ENCODE measurements at places on chromosomes 6 and 20.

- no peak for ATAC-seq
Measured at GRCh38 chr20:48926821-48927220, 5.3 kb downstream of the ARFGEF2 start.

DNA sequence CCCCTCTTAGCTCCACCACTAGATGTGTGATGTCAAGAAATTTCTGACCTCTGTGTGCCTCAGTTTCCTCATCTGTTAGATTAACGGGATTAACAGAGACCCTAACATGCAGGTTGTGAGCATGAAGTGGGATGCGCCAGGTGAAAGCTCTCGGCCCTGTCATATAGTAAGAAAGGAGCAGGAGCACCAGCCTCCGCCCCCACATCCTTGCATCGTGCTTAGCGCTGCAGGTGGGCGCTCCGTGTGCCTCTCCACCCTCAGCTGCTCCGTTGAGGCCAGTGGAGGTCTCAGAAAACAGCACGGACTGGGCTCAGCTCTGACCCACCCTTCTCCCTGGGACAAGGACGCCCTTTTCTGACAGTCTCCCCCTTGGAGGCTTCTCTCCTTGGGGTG is 63.4 kb downstream of the TCP11 start:
- ATAC-seq = no peak

DNA sequence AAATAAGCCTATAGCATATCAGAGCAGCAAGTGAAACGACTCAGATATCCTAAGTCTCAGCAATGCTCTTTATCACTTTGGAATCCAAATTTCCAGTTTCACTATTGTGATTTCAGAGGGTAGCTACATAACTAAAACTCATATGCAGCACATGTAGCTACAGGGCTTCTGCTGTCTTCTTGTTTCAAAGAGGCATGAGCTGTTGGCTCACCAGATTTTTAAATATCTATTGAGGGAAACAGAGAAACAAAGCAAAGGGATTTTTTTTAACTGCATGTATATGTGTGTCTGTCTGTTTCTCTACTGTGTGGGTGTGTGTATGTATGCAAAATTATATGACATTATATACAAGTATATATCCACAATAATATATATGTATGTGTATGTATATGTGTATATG is 258.4 kb downstream of the HDGFL1 start:
- ATAC-seq = no peak

- ATAC-seq = no peak
Measured at GRCh38 chr6:106980926-106981325, 6.4 kb upstream of the CD24 start.

- no peak for ATAC-seq
Measured at GRCh38 chr6:112909781-112910180, 562.7 kb downstream of the RFPL4B start.

DNA sequence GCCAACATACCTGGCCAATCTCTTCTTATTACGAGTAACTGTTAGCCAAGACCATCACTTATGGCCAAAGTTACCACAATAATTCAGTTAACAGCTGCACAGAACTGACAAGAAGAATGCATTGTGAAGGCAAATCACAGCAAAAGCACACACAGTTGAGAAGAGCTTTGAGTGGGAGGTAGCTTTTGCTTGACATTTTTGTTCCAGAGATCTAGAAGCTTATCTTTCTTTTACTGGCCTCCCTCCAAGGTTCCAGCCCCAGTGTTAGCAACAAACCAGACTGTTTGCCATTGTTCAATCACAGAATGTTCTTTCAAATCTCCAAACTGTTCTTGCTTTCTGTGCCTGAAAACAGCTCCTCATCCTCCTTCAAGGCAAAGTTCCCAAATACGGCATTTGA is 35.9 kb upstream of the IRAK1BP1 start:
- no peak for ATAC-seq

- ATAC-seq = no peak
Measured at GRCh38 chr6:9581155-9581554, 833.7 kb downstream of the TFAP2A start.

- no peak for ATAC-seq
Measured at GRCh38 chr20:23654000-23654399, 16.2 kb upstream of the CST3 start.

GRCh38 chr6:134416418-134417154 is 98.7 kb upstream of the SGK1 start:
- peak; percentile 82 for ATAC-seq

GRCh38 chr6:16249971-16250370 is 11.6 kb downstream of the GMPR start:
- no peak for ATAC-seq

DNA sequence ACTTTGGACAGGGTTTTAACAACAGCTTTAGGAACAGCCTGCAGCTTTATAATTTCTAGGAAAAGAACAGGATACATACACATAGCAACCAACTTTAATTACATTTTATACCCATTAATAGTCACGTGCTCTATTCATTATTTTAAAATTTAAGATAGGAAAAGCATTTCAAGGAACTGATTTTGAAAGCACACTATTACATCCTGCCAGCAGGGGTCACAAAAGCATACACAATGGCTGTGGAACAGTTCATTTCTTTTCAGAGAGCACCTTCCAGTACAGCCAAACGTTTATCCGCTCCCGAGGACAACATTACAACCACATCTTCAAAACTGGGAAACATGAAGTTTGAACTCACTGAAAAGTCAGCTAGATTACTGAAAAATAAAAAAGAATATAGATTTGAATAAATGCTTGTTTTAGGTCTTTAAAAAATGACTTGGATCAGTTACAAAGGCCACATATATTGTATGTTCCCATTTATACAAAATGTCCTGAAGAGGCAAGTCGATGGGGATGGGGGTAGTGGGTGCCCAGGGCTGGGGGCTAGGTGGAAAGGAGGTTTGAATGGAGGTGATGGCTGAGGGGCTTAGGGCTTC is 104.6 kb upstream of the EXOC2 start:
- peak; percentile 26 for ATAC-seq

DNA sequence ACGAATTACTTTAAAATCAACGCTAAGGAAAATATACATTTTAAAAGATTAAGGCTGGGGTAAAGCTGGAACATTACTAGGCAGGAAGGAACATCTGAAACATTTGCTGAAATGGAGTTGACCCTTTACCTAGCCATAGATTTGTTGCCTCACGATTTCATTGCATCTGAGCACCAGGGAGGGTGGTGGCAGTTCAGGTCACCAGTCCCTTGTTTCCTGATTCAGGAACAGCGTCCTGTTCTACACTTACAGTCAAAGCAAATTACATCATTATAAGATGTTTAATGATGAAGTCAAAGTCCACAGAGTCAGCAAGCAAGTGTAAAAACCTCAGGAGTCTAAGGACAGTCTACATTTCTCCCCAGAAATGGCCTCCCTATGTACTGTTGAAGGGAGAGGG is 9.0 kb upstream of the MICA start:
- no peak for ATAC-seq

- peak; percentile 62 for ATAC-seq
Measured at GRCh38 chr6:14417377-14417776, 299.8 kb downstream of the CD83 start.

DNA sequence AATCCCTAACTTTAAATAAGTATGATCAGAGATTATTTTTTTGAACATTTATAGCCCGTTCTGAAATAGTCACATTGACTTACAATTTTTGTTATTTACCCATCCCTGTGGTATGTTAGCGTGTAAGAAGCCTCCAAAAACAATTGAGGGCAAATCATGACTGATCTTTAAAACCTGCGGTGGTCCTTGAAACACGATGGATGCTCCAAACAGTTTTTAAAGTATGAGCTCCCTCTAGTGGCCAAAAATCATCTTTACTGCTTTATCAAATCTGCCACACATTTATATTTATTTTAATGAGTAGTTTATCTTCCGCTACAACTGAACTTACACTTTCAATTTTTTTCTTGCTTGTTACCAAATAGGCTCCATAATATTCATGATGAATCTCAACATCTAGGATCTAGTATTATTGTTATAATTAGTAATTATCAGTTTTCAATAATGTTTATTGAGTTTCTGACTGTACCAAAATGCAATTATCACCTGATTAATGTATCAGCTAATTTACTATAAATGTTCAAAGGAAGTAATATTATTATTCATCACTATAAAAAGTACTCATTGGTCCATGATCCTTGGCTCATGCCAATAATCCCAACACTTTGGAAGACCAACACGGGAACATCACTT is 52.2 kb downstream of the MARCKS start:
- no peak for ATAC-seq

- ATAC-seq = no peak
Measured at GRCh38 chr6:4806791-4807190, 30.6 kb downstream of the CDYL start.

DNA sequence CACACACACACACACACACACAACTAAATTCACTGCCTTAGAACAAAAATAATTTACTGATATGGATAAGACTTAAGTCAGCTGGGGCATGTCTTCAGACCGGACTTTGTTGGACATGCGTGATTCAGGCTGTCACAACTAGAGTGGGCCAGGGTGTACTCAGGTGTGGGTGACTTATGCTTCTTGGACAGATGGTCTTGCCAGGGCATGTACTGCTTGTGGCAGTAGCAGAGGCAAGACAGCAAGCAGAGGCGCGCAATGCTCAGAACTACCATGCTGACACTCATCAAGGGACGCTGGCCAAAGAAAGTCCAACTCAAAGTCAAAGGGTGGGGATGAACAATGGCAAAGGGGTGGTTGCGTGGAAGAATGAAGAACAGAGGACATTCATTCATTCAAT is 437.5 kb downstream of the CBLN4 start:
- no peak for ATAC-seq

DNA sequence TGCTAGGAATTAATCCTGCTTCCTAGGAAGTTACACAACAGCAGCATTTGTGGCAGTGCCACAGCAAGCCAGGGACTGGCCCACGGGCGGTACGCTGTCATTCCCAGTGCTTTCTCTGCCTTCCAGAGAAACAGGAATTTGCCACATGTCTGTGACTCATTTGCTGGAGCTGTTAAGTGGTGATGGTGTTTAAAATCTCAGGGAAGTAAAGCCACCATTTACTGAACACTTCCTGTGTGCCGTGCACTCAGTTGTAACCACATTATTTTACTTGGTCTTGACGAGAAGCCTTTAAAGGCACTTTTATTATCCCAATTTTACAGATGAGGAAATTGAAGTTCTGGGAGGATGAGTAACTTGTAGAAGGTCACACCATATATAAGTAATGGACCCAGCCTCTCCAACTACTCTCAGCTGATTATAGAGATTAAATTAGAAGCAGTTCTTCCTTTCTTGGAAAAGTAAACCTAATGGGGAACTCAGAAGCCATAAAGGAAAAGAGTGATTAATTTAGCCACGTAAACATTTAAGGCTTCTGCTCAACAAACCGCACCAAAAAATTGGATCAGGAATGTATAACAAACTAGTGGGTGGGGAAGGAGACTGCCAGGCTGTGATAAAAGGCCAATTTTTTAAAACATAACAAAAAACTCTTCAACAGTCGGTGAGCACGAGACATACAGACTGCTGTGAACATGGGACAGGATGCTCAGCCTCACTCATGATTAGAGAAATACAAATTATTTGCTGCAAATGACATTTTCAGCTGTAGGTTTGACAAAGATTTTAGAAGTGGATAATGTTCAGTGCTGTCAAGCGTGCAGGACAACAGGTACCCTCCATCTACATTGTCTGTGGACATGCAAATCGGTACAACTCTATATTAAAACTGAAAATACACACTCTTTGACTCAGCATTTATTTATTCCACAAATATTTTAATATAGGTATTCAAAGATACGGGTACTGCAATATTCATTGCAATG is 311.2 kb downstream of the NRN1 start:
- ATAC-seq = no peak

- no peak for ATAC-seq
Measured at GRCh38 chr20:59643615-59644061, 39.3 kb downstream of the PHACTR3 start.

- ATAC-seq = no peak
Measured at GRCh38 chr6:150981095-150981494, 115.6 kb downstream of the MTHFD1L start.

DNA sequence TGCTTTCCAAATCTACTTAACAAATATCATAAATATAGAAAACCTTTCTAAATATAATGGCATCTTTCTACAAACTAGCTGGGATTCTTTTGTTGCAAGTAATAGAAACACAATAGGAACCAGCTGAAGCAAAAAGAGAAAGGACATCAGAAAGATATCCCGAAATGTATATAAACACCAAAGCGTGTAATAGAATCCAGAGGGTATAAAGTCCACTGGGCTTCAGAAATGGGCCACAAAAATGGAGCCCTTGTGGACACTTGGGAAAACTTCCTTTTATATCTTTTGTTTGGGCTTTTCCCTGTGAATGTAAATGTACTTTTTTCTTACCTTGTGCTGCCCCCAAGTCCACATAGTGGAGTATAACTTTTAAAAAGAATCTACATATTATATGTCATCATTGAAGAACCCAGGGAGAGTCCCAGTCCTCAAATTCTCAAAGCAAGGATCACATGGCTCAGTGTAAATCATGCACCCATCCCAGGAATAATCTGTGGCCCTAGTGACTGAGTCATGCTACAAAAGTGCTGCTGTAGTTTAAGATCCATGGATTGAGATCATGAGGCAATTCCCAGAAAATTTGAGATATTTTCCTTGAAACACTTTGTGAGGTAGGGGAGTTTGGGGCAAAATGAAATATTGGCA is 457.0 kb downstream of the EPM2A start:
- no peak for ATAC-seq

DNA sequence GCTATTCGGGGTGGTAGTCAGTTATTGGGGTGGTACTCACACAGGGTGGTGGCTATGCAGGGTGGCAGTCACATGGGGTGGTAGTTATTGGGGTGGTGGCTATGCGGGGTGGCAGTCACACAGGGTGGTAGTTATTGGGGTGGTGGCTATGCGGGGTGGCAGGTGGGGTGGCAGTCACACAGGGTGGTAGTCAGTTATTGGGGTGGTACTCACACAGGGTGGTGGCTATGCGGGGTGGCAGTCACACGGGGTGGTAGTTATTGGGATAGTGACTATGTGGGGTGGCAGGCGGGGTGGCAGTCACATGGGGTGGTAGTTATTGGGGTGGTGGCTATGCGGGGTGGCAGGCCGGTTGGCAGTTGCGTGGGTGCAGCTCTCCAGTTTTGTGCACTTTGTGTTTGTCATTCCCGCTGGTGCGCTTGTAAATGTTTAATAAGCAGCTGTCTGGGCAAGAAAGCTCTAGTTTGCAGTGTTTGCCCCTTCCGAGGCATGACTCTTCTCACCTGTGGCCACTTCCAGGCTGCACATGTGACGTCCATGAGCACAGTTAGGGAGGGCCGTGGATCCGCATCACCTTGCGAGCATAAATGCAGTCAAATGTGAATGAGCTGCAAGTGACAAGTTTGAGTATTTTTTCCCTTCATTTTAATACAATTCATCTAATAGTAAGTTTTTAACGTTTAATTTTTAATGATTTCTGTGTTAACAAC is 219.0 kb upstream of the CST7 start:
- ATAC-seq = no peak

DNA sequence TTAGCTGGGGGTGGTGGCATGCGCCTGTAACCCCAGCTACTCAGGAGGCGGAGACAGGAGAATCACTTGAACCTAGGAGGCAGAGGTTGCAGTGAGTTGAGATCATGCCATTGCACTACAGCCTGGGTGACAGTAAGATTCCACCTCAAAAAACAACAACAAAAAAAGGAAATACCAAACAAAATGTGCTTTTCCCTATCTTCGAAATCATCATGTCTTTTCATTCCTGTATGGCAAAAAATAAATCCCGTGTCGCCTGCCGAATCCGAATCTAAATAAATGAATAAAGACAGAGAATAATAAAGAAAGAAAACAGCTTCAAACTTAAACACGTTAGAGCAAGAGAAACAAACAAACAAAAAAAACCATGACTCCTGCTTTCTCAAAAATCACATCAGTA is 11.8 kb downstream of the B4GALT5 start:
- no peak for ATAC-seq
